ENCODE measurements at places on chromosomes 2 and 18.

- DNase-seq = no peak
Observed at GRCh38 chr2:37648331-37649011, 23.0 kb downstream of the CDC42EP3 start.

- no peak for DNase-seq
Observed at GRCh38 chr2:239880396-239880795, 144.7 kb downstream of the NDUFA10 start.

DNA sequence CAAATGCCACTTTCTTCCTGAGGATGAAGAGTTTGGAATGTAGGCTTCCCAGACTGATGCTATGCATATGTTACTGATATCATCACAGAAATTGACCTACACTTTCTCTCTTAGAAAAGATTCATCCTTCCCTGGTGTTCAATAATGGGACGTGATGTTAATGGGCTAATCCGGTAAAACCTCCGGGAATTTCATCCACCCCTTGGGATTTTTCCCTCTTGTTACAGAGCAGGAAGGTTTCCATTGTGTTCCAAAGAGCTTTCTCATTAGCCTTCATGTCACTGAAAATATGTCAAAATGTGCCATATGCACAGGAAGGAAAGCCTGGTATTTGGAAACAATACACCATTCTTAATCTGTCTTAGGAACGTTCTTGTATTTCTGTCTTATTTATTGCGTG, 20.7 kb downstream of the ALPK2 start:
- no peak for DNase-seq

DNA sequence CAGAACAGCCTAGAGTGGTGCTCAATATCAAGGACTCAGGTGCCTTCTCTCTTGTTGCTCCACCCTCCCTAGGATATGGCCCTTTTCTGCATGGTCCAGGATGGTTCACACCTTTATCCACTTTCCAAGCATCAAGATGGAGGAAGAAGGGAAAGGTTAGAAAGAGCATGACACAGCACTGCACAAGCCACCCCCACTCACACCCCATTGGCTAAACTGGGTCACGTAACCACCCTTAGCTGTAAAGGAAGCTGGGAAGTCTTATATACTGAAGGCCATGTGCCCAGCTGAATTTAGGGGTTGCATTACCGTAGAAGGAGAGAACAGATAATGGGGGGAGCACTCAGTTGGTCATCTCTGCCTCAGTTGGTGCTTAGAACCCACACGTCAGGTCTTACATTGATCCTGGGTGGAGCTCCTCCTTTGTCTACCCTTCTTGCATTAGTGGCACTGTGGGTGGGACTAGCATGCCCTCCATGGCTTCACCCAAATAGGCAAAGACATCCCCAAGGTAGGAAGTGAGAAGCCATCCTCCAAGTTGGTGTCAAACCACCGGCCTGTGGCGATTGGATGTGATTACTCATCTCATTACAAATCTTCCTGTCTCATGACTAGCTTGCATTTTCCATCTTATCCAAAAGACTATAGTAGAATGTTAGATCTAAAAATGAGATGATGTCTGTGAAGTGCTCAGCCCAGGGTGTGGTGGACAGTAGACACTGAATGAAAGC, 248.5 kb downstream of the HAUS1 start:
- no peak for DNase-seq

DNA sequence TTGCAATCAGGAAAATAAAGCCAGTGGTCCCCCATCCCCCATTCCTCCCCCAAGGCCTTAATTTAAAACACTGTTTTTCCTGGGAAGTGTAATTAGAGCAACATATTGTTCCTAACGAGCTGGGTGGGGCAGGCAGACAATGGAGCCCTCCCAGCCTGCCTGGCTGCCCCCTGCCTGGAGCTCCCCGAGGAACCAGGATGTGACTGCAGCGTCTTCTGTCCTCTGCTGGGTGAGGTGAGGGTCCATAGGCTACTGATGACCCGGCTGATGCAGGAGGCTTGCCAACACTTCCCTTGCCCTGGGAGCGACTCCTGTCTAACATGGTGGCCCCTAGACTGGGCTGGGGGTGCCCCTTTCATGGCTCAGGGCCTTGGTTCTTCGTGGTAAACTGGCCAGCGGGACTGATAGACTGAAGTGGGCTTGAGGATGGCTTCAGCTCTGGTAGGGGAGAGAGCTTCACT, 152.4 kb downstream of the DYSF start:
- DNase-seq = no peak

- DNase-seq = no peak
Observed at GRCh38 chr2:15814403-15814802, 125.9 kb upstream of the MYCN start.

- DNase-seq = no peak
Observed at GRCh38 chr18:79924814-79925731, 26.4 kb downstream of the SLC66A2 start.

DNA sequence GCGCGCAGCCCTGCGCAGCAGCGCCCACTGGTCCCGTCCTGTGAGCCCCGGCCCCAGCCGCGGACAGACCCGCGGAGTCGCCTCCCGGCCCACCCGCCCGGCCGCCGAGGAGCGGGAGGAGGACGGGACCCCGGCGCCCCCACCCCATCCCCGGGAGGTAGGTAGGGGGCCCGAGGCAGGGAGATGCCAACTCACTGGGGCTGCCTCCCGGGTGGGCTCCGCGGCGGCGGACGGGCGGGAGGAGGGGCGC, 160 bp downstream of the SPTBN1 start:
- DNase-seq = no peak
